Fibroblast of mammary gland (primary cell): ENCODE measurements at places on chromosomes 2 and 18.
A peak's percentile ranks its signal among the peaks of the same experiment; 100 is the strongest.

- no peak for DNase-seq
These were observed 121.2 kb downstream of the DPP4 start for GRCh38 chr2:161952783-161953191.

GRCh38 chr2:216497382-216498069, 1.1 kb upstream of the RPL37A start:
- DNase-seq, result no peak

GRCh38 chr2:42193722-42194187, 24.6 kb downstream of the EML4 start:
- peak; percentile 18 for DNase-seq

DNA sequence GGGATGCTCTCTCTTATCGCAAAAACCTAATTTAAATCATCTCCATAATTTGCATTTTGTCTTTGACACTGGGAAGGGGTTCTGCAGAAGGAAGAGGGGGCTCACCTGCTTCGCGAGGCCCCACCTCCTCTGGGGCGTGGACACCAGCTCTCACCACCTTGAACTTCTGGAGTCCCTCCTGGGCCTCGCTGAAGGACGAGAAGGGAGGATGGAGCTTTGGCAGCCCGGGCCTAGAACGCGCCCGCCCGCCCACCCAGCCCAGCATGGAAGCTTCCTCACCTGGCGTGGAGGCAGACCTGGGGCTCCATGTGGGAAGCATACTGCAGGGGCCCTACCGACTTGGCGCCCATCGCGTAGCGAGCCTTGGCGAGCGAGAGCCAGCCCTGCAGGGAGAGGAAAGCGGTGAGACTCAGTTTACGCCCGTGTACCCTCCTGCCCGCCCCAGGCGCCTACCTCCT, 1.1 kb upstream of the IMP4 start:
- peak; percentile 3 for DNase-seq

GRCh38 chr2:17864676-17865075, 13.8 kb upstream of the KCNS3 start:
- no peak for DNase-seq

DNA sequence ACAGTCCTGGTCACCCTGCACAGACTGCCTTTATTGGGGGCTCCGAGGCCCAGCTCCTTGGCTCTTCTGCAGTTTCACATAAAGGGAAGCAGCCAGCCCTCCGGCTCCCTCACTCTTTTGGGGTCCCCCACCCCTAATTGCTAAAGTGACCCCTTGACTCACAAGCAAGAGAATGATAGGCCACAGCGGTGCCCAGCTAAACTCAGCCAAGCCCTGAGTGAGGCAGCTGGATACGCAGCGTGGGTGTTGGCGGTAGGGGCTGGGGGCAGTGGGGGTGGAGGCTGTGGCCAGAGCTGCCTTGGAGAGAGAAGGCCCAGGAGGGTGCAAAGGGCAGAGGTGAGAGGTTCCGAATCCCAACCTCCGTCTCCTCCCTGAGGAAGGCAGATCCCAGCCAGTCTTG, 25.5 kb upstream of the ALPP start:
- no peak for DNase-seq

DNA sequence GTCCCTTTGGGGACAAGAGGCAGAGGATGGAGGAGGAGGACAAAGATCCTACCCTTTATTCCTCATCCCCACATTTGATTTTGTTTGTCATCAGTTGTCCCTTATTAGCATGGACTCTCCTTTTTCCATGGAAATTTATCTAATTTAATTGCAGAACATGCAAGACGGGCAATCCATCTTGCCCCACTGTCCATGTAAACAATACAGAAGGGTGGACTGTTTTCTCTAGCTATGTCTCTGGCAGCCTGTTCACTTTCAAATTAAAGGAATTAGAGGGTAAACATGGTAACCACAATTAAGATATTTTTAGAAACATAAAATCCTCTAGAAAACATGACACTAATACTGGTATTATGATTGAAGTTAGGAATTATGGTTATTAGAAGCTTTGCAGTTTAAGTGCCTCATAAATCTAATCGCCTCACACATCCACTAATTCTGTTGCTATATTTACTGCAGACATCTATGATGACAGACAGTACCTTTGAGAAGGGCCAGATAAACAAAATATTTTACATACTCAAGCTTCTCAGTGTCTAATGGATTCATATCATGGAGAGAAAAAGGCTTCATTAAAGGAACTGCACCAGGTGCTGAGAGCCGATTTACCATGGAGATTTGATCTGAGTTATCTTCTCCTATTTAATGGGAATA, 215.5 kb downstream of the LNPK start:
- no peak for DNase-seq

- no peak for DNase-seq
These were observed 1.8 kb downstream of the SLC4A3 start for GRCh38 chr2:219628986-219629901.

DNA sequence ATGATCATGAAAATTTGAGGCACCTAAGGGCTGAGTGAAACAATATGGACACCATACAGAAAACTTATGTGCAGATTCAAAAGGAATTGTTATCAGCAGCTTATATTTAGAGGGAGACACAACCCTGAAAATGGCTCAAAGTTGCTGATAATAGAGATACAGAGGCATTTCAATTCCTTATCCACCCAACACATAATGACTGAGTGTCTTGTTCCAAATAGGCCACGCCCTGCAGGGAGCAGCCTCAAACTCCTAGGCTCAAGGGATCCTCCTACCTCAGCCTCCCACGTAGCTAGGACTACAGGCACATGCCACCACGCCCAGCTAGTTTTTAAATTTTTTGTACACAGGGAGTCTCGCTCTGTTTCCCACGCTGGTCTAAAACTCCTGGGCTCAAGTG, 79.0 kb downstream of the LBH start:
- no peak for DNase-seq

- DNase-seq, result peak; percentile 22
These were observed 580 bp downstream of the NEDD4L start for GRCh38 chr18:58044370-58045241.

- DNase-seq, result no peak
These were observed 424.9 kb upstream of the HNMT start for GRCh38 chr2:137539336-137539735.

DNA sequence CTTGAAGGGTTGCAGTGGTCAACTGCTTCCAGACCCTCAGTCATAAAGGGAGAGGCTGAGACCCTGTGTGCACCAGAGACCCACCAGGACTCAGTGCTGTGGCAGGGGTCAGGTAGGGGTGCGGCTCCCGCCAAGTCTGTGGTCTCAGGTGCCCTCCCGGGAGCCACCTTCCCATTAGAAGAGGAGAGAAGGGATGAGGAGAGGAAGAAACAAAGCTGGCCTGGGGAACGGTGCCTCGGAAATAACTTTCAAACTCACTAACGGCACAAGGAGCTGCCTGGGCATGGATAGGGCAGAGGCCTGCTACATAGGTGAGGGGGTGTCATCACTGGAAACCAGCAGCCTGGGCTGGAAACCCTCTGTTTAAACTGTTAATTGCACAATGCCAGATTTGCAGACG, 84.9 kb downstream of the TPO start:
- DNase-seq, result no peak

DNA sequence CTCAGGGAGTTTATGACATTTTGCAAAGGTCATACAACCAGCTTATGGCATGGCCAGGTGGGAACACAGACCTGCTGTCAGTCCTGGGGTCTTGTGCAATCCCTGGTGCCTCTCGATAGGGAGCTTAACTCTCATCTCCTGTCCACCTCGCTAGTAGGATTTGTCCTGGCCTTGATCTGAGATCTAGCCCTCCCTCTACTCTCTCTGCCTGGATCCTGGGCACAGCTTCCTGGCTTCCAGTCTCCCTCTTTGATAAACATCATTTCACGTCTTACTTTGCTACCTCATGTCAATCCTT, 13.8 kb downstream of the GALR1 start:
- no peak for DNase-seq

GRCh38 chr18:48790869-48791635, 159.7 kb downstream of the SMAD7 start:
- DNase-seq, result no peak
